ENCODE measurements at places on chromosomes 7 and 10.

GRCh38 chr10:103044942-103045489 lies 126.9 kb downstream of the CNNM2 start:
- DNase-seq, result no peak

DNA sequence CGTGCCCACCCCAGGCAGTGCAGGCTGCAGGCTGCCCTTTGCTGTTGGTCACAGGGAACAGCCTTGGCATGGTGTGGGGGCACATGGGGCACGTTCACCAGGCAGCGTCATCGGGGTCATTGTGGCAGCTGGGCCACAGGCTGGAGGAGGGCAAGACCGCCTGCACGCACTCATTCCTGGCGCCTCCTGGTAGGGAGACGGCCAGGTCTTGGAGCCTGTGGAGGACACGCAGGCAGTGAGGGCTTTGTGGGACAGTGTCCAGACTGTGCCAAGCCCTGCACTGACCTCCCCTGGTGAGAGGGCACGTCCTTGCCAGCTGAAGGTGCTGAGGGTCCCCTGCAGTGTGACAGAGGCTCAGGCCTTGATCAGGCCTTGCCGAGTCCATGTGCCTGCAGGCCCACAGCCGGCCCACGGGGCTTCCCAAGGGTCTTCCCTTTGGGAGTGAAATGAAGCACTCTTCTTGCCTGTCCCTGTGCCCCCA lies 76.4 kb downstream of the NKX6-2 start:
- DNase-seq, result peak; percentile 28

DNA sequence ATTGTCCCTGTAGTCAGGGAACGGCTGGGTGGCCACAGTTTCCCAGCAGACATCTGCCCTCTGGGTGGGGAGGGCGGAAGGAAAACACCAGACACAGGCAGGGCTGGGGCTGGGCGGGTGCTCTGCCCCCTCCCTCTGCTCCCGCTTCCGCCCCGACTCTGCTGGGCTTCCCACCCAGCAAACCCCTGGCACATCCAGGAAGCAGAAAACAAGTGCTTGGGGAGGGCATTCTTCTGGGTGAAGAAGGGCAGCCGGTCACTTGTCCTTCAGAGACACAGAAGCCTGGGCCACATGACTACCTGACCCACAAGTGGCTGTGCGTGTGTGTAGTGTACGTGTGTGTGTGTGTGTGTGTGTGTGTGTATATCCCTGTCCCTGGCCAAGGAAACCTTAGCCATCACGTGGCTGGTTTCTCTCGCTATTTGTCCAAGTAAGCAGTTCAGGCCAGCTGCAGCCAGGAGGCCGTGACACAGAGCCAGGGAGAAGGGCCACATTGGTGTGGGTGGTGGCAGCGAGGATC lies 77.9 kb downstream of the ZMIZ1 start:
- DNase-seq, result peak; percentile 76

DNA sequence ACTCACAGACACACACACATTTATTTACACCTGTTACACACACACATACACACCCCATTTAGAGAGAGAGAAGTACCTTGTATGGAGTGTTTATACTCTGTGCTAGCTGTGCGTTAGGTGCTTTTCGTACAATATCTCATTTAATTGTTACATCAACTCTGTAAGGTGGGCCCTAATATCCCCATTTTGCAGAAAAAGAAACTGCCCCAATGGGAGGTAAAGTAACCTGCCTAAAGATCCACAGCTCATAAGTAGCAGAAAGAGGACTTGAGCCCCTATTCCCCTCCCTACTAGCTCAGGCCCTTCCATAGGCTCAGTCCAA lies 23.8 kb upstream of the RBM20 start:
- no peak for DNase-seq

DNA sequence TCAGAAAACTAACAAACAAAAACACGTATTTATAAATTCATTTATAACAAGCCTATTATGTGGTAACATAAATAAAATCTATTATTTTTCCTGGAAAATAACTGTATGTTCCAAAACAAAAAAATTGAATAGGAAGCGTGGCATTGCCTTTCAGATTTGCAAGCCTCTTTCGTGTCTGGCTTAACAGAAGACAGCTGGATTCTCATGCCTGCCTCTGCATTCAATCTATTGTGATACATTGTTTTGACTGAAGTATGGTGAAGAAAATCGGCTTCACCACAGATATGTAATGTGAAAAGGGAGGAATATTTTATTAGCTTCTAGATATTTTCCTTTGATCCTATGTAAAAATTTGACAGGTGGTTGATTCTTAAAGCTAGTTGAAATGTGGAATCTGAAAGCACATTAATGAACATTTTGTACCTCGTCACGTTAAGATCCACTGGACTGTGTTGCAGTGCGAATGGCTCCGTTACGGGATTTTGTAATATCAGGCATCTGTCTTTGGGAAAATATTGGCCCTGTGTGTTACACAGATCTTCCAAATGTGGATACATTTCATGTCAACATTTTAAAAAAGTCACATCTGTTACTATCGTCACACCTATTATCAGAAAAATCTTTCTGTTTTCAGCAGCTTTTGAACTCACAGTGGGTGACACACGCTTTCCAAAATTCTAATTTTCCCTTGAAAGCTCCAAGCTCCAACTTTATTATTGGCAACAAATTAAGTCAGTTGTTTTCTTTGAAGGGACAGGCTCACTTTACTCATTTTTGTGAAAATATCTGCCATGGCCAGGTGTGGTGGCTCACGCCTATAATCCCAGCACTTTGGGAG lies 26.2 kb downstream of the PALD1 start:
- DNase-seq, result no peak

- DNase-seq, result peak; percentile 50
Measured at GRCh38 chr7:148662646-148663045, 36.1 kb upstream of the CUL1 start.

- DNase-seq, result no peak
Measured at GRCh38 chr10:90437452-90437851, 420.4 kb downstream of the HTR7 start.

DNA sequence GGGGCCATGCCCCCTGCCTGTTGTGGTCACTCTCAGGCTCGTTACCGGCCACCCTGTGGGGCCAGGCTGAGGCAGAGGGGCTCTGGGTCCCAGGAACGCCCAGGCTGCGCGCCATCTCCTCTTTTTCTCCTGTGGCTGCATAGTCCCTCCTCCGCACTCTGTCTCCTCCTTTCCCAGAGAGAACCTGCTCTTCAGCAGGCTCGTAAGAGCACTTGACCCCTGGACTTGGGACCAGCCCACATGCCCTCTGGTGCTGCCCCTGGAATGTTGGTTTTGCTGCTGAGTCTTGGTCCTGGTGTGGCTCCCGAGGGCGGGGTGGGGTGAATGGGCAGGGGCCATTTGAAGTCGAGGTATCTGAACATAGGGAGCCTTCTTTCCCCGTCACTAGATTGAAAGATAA lies 6.6 kb upstream of the BHLHA15 start:
- DNase-seq, result no peak

- DNase-seq, result peak; percentile 4
Measured at GRCh38 chr10:71077796-71078453, 134.4 kb upstream of the UNC5B start.

GRCh38 chr10:1465418-1465911 lies 271.9 kb downstream of the ADARB2 start:
- no peak for DNase-seq

DNA sequence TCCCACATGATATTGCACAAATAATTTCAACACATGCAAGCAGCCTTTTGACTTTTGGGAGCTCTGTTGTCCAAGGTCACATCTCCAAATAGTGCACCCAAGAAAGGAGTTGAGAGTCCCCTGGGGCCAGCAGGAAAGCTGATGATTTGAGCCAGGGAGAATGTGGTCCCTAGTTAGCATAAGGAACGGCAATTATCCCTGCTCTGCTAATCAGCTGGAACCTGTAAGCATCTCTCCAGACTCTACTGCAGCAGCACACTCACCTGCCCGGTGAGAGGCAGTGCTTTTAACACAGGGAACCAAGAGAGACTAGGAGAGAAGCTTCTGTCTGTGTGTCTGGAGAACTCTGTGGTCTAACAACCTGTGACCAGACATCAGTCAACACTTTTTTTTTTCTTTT lies 17.0 kb downstream of the TRPV5 start:
- no peak for DNase-seq

DNA sequence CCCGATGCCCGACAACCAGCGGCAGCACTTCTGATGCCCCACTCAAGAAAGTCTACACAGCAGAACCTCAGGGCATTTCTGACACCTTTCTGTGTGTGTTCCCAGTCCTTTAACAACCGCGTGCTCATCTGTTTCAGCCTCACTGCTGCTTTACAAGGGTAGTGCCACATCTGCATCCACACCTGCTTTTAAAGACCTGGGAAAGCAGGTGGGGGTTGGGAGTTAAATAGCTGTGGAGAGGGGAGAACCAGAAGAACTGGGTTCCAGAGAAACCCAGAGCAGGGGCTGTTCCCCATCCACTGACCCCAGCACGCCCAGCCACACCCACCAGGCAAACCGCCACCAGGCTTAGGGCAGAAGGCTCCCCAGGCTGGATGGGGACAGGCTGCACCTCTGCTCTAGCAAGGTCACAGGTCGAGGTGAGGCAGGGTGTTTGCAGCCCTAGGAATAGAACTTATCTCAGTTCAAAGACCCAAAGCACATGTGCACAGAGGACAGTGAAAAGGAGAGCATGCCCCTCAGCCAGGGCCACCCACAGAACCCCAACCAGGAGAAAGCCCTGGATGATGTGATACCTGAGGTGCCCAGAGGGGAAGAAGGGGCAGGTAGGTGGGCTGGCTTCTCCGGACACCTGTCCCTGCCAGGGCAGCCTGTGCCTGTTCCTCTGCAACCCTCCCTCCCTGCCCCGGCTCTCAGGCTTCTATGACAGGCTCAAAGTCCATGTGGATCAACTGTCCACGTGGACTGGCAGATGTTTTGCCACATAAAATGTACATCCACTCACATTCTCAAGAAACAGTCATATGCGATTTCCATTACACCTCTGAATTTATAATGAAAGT lies 51.3 kb downstream of the COBL start:
- no peak for DNase-seq

- DNase-seq, result no peak
Measured at GRCh38 chr10:17647326-17647725, 3.4 kb downstream of the STAM start.

- no peak for DNase-seq
Measured at GRCh38 chr7:48611993-48612392, 312.4 kb upstream of the CDC14C start.

- DNase-seq, result no peak
Measured at GRCh38 chr10:110845756-110846620, 25.7 kb upstream of the PDCD4 start.

GRCh38 chr7:5429253-5429856 lies 5.7 kb upstream of the TNRC18 start:
- peak; percentile 78 for DNase-seq

- DNase-seq, result no peak
Measured at GRCh38 chr10:4802711-4803487, 23.1 kb upstream of the AKR1E2 start.

DNA sequence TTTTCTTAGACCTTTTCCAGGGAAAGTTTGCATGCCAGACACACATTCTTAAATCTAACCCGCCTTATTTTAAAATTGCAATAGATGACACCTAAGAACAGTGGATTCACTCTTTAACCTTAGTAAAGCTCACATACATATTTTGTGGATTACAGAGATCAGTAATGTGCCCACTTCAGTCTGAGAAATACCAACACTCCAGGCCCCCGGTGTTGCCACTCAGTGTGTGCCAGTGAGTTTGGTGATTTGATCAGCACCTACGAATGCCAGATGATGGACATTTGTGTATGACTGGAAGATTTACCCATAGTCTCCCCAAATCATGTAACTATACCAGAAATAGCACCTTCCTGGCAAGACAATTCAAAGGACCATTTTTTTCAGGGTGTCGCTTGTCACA lies 2.6 kb downstream of the LRRN3 start:
- DNase-seq, result no peak

DNA sequence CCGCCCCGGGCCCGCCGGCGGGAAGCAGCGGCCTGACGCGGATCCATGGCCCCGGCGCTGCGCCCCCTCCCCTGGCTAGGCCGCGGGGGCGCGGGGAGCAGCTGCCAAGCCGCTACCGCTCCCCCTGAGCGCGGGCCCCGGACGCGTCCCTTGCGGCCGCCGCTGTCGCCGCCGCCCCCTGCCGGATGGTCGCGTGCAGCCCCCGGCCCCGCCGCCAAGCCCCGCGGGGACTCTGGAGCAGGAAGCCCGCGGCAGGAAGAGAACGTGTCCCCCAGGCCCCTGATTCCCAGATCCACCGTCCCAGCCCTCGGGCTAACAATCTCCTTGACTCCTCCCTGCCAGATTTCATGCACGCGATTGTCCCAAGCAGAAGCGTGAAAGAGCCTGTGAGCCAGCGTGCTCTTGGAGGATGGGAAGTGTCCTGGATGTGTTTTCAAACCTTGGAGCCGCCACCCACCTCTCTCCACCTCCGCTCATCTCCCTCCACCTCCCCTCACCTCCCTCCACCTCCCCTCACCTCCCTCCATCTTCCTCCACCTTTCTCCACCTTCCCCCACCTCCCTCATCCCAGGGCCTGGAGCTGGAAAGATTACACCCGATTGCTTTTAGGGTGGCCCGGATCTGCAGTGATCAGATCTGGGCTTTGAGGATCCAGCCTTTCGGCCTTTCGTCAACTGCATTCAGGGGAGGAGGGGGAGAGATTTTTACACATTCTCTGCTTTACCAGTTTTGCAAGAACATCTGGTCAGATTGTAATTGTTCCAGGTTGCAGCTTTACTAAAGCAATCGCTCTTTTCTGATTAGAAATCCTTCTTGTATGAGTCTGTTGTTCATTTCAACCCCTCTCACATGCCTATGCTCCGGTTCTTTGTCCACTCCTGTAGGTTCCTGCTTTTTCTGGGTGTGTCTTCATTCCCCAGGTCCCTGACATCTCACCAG lies 570 bp upstream of the PRTFDC1 start:
- DNase-seq, result peak; percentile 76

DNA sequence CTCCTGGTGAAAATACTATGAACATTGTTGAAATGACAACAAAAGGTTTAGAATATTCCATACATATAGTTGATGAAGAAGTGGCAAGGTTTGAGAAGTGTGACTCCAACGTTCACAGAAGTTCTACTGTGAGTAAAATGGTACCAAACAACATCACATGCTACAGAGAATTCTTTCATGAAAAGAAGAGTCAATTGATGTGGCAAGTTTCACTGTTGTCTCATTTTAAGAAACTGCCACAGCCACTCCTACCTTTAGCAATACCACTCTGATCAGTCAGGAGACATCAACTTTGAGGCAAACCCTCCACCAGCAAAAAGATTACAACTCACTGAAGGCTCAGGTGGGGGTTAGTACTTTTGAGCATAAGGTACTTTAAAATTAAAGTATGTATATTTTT lies 693.3 kb downstream of the GRID1 start:
- DNase-seq, result no peak

DNA sequence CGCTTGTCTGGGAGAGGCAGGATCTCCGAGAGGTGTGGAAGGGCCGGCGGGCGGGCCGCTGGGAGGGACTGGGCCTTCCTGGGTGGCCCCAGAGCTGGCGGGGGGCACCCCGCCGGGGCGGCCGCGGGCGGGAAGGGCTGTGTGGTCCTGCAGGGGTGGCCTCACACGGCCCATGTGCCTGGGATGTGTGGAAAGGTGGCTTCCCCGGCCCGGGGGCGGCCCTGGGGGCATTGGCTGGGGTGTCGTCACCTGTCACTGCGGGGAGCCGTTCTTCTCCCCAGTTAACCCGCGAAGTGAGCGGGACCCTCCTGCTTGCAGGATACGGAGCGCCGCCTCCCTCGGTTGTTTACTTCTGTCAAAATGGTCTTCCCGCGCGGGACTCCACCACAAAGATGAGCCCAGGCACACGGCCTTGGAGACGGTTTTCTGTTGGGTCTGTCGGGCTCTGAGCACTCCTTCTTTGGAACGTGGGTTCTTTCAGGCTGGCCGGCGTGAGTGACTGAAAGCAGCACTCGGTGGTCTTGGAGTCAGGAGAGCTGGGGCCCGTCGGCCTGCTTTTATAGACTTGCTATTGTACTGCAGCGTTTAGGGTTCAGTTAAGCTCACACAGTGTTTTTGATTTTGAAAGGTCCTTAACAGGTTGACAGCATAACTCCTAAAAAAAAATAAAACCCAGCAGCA lies 700 bp downstream of the SMC3 start:
- no peak for DNase-seq

Measured in left hindlimb (tissue), 1 donor.